ENCODE measurements at places on chromosomes 2 and 18.
A peak's percentile ranks its signal among the peaks of the same experiment; 100 is the strongest.

DNA sequence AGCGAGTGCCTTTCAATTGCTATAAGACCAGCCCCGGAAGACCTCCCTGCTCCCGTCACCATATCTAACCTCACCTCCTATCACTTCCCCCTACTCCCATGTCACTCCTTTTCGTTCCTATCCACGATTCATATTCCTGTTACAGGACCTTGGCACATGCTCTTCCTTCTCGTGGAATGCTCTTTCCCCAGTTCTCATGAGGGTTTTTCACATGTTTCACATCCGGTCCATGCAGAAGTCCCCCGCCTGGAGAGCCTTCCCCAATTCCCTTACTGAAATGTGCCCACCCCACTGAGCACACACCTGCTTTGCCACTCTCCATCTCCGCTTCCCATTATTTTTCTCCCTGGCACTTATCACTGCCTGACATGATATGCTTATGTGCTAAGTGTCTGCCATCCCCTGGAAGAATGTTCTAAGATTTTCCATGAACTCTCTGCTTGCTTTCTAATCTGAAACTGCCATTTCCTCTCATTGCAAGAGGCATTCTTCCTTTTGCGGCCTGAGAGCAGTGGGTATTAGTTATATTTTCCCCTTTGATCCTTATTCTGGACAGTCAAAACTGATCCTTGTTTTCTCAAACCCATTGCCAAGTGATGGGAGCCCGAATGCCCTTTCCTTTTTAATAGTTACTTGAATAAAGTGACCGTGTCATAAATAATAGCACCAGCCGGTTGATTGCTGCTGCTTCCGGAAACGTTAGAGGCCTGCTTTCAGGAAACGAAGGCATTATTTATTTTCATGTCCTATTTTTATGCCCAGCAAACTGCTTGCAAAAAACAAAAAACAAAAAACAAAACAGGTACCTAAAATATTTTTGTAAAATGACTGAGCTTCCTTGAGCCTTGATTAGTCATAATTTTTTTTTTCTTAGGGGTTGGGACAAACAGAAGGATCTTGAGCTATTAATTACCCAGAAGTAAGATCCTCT is 127.9 kb downstream of the ZNF532 start:
- no peak for ATAC-seq

- ATAC-seq = no peak
Observed at GRCh38 chr2:128988967-128989366, 670.3 kb upstream of the HS6ST1 start.

GRCh38 chr2:51718881-51719280 is 686.9 kb upstream of the NRXN1 start:
- ATAC-seq = no peak

DNA sequence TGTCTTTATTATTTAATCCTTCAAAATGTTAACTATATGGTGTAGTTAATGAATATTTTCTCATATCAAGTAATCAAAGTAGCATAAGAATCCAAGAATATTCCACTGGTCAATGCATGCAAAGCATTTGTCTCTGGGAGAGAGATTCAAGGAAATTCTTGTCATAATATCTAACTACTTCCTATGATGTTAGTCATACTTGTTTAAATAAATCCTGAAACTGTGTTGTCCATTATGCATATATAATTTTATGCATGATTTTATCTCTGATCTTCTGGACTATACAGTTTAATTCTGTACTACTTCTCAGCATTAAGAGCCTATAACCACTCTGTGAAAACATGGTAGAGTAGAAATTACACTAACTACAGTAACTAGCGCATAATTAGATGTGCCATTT is 388.3 kb downstream of the NR4A2 start:
- ATAC-seq = no peak

GRCh38 chr2:56040189-56040588 is 116.6 kb upstream of the EFEMP1 start:
- no peak for ATAC-seq

GRCh38 chr2:164934401-164935117 is 20.8 kb downstream of the SLC38A11 start:
- ATAC-seq = no peak

DNA sequence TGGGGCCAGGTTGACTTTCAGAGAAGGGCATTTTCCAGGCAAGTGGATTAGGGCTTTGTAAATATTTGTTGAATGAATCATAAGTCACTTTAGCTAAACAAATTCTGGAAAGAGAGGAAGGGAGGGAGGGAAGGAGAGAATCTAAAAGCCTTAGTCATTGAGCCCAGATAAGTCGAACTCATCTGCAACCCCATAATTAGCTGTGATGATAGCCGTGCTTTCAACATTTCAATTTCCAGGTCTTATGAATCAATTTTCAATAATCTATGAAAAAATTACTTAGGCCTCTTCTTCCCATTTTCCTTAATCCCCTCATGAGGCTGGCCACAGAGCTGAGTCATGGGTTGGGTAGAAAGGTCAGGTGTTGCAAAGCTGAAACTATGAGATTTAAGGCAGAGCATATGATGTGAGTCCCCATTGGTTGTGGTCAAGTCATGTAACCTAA is 111.9 kb upstream of the MAPRE2 start:
- ATAC-seq = no peak

- no peak for ATAC-seq
Observed at GRCh38 chr2:169694894-169695260, 608 bp downstream of the PHOSPHO2 start.

GRCh38 chr2:176097820-176098365 is 1.7 kb upstream of the HOXD12 start:
- ATAC-seq = no peak

GRCh38 chr2:132678483-132678882 is 8.5 kb upstream of the LYPD1 start:
- ATAC-seq = no peak

GRCh38 chr2:33577668-33578067 is 21.4 kb downstream of the FAM98A start:
- no peak for ATAC-seq

GRCh38 chr18:77165503-77166188 is 33.1 kb upstream of the MBP start:
- no peak for ATAC-seq

DNA sequence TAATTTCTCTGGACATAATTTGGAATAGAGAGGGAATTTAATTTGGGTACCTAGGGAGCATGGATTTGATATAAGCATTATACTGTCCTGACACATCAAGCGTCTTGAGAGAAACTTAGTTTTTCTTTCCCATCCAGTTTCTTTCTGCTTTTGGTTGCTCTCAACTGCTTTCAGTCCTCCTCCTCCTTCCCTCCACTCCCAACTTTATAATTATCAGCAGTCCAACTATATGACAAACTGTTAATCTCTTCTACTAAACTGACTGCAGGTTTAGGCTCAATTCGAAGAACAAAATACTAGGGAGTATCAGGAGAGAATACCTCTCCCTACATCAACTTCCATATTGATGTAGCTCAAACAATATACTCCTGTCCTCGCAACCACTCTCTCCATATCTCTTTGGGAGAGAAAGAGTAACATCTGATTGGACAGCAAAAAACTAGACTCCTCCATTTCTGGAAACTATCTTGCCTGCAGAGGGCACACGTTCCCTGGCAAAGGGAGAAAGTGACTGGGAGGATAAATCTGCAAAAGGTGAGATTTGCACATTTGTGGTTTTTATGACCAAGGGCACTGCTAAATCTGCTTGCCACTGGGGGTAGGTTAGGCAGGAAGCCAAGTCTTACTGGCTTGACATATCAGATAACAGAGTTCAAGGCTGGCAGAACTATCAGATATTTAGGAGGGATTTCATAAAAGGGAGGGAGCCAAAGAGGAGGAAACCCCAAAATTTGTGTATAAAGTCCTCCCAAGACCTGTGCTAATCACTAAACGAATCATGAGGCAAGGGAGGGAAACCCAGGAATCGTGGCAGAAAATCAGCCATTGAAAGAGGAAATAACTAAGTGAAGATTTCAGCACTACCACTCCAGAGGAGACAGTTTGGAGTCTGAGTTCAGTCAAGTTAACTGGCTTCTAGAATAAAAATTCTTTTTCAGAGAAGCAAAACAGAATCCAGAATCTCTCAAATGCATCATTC is 40.0 kb downstream of the ICA1L start:
- peak; percentile 80 for ATAC-seq

DNA sequence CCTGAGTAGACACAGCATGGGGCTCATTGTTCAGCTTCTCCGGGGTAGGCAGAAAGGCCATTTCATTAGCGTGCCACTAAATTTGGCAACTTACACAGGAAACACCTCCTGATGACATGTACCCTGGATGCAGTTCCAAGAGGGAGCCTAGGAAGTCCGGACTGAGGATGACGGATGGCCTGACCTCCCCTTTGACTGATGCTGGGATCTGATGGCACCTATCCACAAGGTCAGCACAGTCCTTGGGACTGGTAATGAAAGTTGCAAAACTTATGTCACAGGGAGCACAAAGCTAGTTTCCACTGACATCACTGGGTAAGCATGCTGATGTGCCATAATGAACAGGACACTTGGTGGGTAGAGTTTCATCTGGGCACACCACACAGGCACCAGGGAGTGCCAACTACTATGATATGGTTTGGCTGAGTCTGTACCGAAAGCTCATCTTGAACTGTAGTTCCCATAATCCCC is 126.7 kb upstream of the ARL4C start:
- ATAC-seq = no peak

GRCh38 chr18:62436636-62437234 is 86.1 kb upstream of the ZCCHC2 start:
- no peak for ATAC-seq

DNA sequence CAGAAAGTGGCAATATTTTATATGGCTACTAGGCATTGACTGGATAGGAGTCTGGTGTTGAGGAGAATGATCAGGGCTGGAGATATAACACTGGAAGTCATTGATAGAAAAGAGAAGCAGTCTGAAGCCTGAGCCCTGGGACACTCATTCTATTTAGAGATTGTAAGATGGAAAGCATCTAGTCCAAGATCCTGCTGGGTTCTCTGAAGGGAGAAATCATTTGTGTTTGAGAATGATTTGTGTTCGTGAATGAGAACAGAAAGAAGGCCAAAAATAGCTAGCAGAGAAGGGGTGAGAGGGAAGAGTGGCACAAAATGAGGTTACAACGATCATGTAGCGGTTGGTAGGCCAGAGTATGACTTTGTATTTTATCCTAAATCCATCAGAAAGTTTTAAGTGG is 7.6 kb upstream of the ALS2 start:
- ATAC-seq = no peak

DNA sequence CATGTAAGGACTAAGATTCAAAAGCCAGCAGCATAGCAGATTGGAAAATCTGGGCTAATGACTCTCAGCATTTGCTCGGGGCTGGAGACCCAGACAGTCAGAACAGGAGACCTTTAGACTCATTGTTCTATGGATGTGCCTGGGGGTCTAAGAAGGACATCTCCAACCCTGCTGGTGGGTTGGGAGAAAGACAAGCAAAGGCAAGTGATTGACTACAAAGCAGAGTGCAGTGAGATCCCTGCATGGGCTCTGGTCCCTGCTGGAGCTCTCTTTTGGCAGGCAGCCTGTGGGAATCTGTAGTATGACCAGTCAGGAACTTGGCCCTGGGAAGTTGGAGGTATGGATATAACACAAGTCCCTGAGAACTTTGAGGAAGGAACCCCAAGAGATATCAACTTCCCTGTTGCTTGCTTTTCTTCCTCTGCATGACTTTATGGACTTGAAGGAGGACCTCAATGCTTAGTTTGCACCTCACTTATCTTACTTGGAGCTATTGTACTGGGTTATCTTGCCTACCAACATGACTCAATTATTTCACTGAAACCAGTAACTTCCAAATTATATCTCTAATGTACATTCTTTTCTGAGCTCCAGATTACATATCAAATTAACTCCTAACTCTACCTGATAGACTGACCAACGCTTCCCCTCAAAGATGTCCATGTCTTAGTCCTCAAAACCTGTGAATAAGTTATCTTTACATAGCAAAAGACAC is 236.0 kb downstream of the CYRIA start:
- ATAC-seq = no peak

- ATAC-seq = no peak
Observed at GRCh38 chr2:10344105-10345066, 41.7 kb downstream of the HPCAL1 start.

GRCh38 chr2:195601361-195601760 is 55.7 kb upstream of the SLC39A10 start:
- no peak for ATAC-seq

DNA sequence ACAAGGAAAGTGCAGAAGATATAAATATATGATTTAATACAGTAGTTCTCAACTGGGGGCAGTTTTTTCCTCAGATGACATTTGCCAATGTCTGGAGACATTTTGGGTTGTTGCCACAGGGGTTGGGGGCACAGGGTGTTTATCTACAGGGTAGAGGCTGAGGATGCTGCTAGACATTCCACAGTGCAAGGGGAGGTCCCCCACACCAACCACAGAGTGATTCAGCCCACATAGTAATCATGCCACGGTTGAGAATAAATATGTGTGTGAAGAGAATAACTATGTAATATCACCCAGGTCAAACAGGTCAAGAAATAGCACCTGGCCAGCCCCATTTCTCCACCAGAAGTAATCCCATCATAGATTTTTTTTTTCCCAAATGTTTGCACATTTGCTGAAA is 17.9 kb downstream of the DYSF start:
- ATAC-seq = peak; percentile 67

DNA sequence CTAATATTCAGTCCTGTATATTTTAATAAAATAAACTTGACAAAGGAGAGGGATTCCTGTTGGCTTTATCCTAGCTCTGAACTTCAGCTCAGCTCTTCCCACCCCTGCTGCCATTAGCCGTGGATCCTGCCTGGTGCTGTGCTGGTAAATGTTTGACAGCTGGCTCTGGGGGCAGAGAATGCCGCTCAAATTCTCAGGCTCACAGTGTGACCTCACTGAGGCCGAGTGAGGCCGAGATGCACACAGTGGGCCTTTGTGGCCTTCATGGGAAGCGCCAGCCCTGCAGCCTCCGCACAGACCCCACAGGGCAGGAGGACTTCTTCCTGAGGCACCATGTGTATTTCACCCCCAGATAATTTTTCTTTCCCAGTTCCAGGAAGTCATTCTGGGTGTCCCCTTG is 16.5 kb upstream of the FAHD2A start:
- ATAC-seq = no peak
